ENCODE measurements at places on chromosomes 7 and 10.
A peak's percentile ranks its signal among the peaks of the same experiment; 100 is the strongest.

DNA sequence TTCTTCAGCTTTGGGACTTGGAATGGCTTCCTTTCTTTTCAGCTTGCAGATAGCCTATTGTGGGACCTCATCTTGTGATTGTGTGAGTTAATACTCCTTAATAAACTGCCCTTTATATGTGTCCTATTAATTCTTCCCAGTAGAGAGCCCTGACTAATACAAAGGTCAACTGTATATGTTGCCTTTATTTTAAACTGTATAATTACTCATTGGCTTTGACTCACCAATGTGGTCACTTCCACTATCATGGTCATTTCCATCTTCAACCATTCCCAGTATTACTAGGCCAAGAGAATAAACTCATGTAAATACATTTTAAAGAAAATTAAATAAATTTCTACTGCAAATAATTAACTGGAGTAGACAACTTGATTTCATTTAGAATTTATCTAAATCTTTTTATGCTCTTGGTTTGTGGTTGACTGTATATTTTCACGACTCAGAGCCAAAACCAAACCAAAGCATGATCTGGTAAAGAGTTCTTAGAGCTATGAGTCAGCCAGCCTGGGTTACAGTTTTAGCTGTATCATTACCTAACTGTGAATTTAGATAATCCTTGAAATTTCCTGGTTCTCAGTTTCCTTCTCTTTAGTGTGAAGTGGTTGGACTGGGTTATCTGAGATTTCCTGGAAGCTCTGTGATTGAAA is 188.4 kb downstream of the PPP1R3A start:
- peak; percentile 86 for DNase-seq

GRCh38 chr10:14727924-14728323 is 46.8 kb downstream of the FAM107B start:
- DNase-seq: no peak

GRCh38 chr10:55168343-55168742 is 367.3 kb upstream of the PCDH15 start:
- DNase-seq: no peak

GRCh38 chr7:28474640-28475039 is 62.3 kb downstream of the CREB5 start:
- DNase-seq: no peak

GRCh38 chr7:29853072-29853471 is 46.8 kb downstream of the WIPF3 start:
- DNase-seq: peak; percentile 29

DNA sequence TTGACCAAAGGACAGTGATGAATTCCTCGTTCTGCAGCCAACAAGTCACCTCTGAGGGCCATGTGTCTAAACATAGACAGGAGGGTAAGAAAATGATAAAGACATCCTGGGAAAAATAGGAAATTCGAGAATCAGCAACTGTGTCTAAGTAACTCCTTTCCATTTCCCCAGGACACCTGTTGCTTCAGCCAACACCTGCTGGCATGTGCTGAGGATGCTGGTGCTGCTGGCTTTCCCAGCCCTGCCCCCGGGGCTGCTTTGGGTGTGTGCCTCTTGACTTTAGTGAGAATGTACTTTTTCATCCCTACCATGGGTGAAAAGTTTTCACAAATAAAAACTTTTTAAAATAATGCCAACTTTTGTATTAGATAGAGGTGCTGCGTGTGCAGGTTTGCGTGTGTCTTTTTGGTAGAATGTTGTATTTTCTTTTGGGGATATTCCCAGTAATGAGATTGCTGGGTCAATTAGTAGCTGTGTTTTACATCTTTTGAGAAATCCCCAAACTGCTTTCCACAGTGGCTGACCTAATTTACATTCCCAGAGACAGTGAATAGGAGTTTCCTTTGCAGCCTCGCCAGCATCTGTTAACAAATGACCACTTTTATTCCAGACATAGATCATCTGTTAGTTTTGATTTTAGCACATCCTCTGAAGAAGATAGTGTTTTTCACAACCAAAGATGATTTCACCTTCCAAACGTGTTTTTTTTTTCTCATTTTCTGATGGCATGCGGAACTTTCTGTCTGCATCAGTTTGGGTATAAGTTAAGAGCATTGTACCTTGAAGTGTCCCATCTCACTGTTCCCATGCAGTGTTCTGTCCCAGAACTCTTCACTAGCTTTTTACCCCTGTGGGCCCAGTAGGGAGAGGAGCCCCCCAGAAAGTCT is 104.2 kb upstream of the ACBD5 start:
- no peak for DNase-seq

DNA sequence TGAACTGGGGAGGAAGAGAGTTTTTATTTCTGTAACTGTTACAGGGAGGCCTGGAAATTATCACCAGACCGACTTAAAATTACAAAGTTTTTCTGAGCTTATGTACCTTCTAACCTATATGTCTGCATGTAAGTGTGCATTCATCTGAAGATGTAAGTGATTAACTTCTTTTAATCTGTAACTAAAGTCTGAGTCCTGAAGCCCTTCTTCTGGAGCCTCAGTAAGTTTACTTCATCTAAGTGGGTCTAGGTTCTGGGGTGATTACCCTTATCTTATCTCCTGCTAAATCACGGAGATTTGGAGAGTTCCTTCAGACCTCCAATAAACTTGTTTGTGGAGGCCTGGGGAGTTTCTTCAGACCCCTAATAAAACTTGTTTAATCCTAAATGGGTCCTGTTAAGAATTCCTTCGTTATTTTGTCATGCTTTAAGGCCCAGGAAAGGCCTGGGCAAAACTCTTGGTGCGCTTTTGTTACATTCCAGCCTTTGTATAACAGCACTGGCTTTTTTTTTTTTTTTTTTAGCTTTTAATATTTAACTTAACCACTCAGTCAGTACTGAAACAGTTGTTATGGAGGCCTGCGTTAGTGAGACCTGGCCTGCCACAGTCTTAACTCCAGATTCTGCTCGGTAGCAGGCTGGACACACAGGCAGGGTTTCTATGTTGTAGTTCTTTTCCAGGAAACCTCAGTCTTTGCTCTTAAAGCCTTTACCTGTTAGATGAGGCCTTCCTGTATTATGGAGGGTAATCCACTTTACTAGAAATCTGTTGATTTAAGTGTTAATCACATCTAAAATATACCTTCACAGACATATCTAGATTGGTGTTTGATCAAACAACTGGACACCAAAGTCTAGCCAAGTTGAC is 33.0 kb downstream of the TPST1 start:
- DNase-seq: no peak

GRCh38 chr7:85322252-85322651 is 135.4 kb upstream of the SEMA3D start:
- DNase-seq: no peak

DNA sequence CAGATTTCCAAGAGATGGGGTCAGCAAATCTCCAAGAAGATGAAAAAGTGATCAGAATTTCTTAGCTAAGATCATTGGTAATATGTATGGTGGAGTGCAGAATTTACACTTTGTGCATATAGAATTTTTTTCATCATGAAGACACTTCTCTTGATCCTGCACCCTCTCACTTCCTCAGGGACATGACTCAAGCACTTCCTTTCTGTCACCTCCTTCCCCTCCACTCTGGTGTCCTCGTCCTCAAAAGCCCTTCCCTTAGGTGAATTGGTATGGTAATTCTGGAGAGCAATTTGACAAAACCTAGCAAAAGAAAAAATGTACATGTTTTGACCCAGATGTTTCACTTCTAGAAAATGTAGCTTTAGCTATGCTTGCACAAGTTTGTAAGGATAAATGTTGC is 18.1 kb downstream of the CALN1 start:
- no peak for DNase-seq

- DNase-seq: no peak
Measured at GRCh38 chr7:51011710-51012350, 229.1 kb upstream of the GRB10 start.

GRCh38 chr7:147997636-147998035 is 592.9 kb upstream of the C7orf33 start:
- DNase-seq: no peak

- DNase-seq: no peak
Measured at GRCh38 chr10:100736144-100736808, 9.1 kb upstream of the PAX2 start.

- peak; percentile 55 for DNase-seq
Measured at GRCh38 chr10:89382757-89383156, 4.9 kb downstream of the IFIT1B start.

- no peak for DNase-seq
Measured at GRCh38 chr7:51869452-51869851, 552.8 kb upstream of the COBL start.

- DNase-seq: no peak
Measured at GRCh38 chr10:123890756-123891143, 857 bp downstream of the CPXM2 start.

GRCh38 chr7:105876964-105877601 is 684 bp upstream of the ATXN7L1 start:
- peak; percentile 19 for DNase-seq

GRCh38 chr10:7407368-7408290 is 3.2 kb downstream of the SFMBT2 start:
- DNase-seq: no peak

DNA sequence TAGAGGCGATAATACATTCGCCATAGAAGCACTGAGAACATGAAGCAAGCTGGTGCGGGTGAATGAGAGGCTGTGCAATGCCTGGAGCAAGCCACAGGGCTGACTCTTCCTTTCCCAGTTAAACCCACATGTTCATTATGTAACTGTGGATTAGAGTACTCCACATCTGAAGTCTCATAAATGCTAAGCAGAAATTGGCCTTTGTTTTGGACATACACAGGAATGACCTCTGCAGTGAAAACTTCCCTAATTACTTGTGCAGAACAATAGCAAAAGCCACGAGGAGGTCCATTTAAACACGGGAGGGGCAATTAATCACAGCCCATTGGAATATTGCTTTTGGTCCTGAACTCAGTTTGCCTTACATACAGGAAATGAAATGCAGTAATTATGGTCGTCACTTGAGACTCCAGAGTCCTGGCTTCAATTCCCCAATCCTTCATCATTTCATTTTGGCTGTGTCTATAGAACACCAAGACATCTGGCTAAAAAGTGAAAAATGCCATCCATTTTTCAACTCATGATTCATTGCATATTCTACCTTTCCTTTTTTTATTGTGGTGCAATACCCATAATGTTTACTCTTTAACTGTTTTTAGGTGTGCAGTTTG is 78.7 kb upstream of the CXCL12 start:
- no peak for DNase-seq

DNA sequence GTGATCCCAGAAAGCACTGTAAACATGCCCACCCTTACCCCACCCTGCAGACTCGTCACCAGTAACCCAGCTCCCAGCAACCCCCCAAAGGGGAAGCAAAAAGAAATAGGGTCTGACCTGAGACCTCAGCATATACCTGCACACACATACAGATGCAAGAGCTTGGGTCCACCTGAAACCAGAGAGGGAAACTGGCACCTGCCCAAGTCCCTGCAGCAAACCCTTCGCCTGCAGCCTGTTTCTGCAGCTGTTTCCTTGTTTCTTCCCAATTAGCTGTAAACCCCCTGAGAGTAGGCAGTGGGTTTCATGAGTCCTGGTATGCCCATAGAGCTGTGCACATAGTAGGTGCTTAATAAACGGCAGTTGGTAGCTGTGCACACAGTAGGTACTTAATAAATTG is 140.5 kb downstream of the FGFR2 start:
- no peak for DNase-seq

- DNase-seq: no peak
Measured at GRCh38 chr10:123537188-123537961, 128.8 kb upstream of the GPR26 start.

DNA sequence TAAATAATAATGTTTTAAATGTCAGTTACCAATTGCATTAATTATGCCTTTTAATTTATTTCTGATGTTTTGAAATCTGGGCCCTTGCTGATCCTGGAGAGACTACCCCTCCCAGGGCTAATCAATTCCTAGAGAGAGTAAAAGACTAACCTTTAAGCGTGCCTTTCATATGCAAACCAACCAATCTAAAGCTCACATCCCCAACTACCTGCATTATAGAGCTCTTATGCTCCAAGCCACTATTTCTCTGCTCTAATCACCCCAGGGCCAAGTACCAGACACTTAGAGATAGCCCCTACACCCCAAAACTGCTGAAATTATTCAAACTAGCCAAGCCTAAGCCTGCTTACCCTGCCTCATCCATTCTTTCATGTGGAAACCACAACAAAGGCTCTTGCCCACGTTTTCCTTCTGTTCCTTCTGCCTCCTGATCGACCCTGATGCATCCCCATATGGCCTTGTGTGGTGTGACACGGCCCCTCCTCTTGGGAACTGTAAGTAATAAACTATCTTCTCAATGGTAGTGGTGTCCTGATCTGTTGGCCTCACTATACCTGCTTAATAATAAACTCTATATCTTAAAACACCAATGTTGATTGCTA is 97.7 kb downstream of the HIBADH start:
- DNase-seq: no peak

- no peak for DNase-seq
Measured at GRCh38 chr10:105328503-105329133, 687.5 kb downstream of the SORCS3 start.

DNA sequence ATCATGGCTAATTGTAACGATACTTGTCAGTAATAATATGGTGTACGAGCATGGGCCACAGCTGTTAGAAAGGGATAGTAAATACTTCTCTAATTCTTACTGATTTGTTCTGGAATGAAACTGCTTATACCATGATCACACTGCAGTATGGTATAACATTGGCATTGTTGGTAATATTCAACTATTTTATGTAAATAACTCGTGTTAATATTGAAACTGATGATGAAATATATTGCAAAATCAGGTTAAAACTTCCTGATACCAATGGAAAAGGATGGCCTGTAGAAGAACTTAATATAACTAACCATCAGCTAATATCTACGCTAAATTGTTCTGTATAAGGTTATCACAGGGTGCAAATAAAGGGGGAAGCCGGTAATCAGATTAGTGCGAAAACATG is 10.3 kb downstream of the OR2A14 start:
- DNase-seq: no peak

DNA sequence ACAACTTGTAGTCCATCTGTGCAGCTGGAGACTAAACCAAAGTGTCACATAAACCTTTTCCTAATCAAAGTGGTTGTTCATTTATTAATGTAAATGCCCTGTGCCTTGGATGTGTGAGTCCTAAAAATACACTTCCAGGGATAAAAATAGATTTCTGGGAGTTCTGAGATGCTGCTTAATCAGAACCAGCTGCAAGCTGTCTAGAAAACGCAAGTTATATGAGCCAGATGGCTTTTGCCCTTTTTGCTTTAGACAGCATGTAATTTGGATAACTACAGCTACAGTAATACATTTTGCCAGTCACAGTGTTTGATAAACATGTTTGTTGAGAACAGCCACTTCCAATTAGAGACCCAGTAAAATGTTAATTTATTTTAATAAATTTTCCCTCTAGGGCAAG is 185.1 kb upstream of the PRPS1L1 start:
- no peak for DNase-seq

DNA sequence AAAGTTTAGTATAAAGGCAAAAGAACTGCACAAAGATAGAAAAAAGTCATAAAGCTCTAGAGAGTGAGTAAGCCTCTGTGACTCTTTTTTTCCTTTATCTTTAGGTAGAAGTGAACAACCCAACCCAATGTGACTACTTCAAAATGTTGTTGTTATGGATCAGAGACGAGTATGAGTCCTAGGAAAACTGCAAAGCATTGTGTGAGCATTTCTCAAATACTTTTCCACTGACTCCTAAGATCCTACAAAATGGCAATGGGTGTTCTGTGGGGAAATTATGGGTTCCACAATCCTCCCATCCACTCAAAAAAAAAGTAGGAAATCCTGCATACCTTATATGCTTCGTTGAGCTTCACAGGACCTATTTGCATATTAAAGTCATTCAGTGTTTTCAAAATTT is 177.1 kb downstream of the DGKI start:
- DNase-seq: peak; percentile 79

GRCh38 chr10:37479469-37479868 is 354.1 kb downstream of the ANKRD30A start:
- no peak for DNase-seq

- DNase-seq: no peak
Measured at GRCh38 chr7:138023618-138024342, 21.9 kb upstream of the CREB3L2 start.
